Fibroblast of mammary gland (primary cell): ENCODE measurements at places on chromosomes 13 and 19.

GRCh38 chr19:3129112-3129511 is 6.7 kb upstream of the GNA15 start:
- peak; percentile 78 for DNase-seq

- DNase-seq: peak; percentile 28
Observed at GRCh38 chr13:75180805-75181455, 301.0 kb downstream of the TBC1D4 start.

- no peak for DNase-seq
Observed at GRCh38 chr19:32901504-32902161, 32.1 kb upstream of the SLC7A9 start.

- peak; percentile 60 for DNase-seq
Observed at GRCh38 chr13:24693862-24694471, 13.8 kb downstream of the ATP12A start.

DNA sequence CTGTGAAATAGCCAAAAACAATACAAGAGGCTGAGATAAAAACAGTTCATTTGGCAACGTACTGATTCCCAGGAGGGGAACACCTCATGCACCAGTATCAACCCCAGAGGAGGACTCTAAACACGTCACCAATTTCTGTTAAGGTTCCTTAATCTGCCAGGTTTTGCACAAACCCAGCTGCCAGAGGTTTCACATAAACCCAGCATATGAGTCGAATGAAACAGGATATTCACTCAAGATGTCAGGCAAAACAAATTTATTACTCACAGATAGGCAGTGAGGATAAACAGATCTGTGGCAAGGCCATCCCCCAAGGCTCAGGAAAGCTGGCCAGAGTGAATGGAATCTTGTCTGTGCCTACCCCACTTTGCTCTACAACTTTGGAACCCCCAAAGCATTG is 210.9 kb downstream of the GPC5 start:
- DNase-seq: peak; percentile 0

DNA sequence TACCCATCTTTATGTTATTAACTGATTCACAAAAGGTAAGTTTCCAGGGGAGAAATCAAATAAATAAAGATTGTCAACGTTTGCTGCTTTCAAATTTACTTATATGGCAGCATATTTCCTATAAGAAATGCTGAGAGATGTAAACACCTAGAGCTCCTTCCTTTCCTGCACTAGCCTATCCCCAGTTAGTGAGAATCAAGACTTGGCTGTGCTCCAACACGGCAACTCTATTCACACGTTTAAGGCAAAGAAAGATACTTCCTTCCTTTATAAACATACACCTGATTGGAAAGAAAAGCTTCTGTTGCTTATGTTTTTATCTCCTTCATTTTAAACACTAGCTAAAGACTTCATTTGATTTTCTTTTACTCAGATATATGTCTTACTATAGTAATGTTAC is 107.0 kb downstream of the PCDH9 start:
- no peak for DNase-seq

GRCh38 chr19:50979758-50980157 is 4.0 kb downstream of the KLK7 start:
- DNase-seq: no peak

- no peak for DNase-seq
Observed at GRCh38 chr19:28602675-28603298, 610.2 kb downstream of the UQCRFS1 start.

DNA sequence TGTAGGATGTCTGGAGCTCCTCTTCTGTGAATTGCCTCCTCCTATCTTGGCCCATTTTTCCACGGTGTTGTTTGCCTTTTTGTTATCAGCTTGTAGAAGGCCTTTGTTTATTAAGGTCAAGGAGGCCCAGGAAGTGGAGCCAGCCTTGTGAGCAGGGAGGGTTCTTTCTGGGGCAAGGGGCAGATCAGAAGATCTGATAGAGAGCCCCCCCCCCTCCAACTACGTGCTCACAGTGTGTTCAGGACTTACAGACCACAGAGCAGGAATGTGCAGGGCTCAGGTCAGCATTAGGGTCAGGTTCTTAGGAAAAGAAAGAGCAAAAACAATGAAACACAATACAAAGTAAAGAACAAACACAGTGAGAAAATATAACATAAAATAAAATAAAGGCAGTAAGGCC is 59.4 kb downstream of the CCNE1 start:
- no peak for DNase-seq

DNA sequence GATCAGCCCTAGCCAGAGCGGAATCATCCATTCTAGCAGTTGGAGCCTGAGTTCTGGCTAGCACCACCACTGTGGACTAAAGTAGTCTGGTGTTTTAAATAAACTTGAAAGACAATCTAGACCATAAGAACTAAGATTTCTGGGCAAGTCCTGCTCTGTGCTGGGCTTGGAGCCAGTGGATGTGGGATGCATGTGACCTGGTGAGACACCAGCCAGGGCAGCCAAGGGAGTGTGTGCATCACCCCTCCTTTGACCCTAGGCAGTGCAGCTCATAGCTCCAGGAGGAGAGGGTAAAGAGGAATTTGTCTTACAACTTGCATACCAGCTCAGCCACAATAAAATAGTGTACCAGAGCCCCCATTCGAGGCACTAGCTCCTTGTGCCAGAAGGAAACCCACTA is 21.0 kb downstream of the ITGBL1 start:
- peak; percentile 96 for DNase-seq

DNA sequence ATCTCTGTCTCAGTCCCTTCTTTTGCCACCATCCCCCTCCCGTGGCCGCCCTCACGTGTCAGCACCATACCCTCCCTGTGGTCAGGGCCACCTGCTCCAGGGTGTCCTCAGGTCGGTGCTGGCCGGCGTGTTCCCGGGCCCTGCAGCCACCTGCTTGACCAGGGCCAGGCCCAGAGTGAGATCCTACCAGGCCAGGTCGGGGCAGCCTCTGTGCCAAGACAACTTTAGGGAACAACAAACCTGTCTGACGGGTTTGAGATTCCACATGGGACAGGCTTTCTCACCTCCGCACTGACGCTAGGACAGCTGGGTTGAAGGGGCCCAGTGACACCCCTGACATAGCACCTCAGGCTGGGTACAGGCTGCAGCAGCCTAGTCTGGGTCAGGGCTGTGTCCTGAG is 7.5 kb upstream of the SBNO2 start:
- no peak for DNase-seq

DNA sequence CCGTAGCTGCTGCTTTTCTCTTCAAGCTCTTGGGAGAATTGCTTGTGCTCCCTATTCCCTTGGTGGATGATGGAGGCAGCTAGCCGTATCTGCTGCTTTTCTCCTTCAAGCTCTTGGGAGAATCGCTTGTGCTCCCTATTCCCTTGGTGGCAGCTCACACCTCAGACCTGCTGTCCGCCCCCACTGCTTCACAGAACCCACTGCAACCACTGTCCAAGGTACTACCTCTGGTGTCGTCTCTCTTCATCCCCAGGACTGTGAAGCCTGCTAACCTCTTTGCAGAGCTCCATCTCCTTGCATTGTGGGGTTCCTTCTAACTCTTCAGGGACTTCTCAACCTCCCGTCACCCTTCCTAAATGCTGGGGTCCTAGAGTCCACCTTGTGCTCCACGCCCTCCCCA is 4.6 kb upstream of the ERVK3-1 start:
- DNase-seq: no peak

DNA sequence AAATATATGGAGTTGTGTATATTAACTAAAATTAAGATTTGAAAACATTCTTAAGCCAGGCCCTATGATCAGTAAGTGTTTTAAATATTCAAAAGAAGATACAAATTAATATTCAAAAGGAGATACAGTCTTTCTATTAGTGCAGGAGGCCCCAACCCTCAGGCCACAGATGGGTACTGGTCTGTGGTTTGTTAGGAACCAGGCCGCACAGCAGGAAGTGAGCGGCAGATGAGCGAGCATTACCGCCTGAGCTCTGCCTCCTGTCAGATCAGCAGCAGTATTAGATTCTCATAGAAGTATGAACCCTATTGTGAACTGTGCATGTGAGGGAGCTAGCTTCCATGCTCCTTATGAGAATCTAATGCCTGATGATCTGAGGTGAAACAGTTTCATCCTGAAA is 232.9 kb downstream of the FOXO1 start:
- DNase-seq: peak; percentile 20

- DNase-seq: peak; percentile 63
Observed at GRCh38 chr19:5292822-5293611, 47.6 kb downstream of the PTPRS start.

GRCh38 chr19:43534816-43535761 is 2.1 kb downstream of the ZNF575 start:
- DNase-seq: peak; percentile 60

DNA sequence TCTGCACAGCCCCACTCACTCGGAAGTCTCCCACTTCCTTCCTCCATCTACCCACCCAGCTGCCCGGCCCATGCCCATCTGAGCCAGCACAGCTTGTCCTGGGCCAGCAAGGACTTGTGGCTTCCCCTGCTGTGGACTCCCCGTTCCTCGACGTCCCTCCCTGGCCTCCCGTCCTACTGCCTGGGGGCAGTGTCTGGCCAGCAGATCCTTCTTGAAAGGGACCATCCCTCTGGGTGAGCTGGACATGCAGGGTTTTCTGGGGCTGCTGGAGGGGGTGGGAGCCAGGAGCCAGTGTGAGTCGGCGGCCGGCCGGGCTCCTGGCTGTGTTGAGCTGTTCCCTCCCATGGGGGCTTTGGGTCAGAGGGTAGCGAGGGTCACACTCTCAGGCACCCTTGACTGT is 26.7 kb downstream of the CRTC1 start:
- no peak for DNase-seq

- DNase-seq: peak; percentile 91
Observed at GRCh38 chr19:41299755-41300089, 10.2 kb upstream of the CCDC97 start.

GRCh38 chr13:75052616-75053015 is 429.4 kb downstream of the TBC1D4 start:
- DNase-seq: no peak

- peak; percentile 22 for DNase-seq
Observed at GRCh38 chr13:97366172-97366688, 67.7 kb upstream of the RAP2A start.

- no peak for DNase-seq
Observed at GRCh38 chr13:100560498-100561157, 28.0 kb downstream of the GGACT start.

- no peak for DNase-seq
Observed at GRCh38 chr19:45047188-45047797, 8.4 kb downstream of the CLASRP start.

DNA sequence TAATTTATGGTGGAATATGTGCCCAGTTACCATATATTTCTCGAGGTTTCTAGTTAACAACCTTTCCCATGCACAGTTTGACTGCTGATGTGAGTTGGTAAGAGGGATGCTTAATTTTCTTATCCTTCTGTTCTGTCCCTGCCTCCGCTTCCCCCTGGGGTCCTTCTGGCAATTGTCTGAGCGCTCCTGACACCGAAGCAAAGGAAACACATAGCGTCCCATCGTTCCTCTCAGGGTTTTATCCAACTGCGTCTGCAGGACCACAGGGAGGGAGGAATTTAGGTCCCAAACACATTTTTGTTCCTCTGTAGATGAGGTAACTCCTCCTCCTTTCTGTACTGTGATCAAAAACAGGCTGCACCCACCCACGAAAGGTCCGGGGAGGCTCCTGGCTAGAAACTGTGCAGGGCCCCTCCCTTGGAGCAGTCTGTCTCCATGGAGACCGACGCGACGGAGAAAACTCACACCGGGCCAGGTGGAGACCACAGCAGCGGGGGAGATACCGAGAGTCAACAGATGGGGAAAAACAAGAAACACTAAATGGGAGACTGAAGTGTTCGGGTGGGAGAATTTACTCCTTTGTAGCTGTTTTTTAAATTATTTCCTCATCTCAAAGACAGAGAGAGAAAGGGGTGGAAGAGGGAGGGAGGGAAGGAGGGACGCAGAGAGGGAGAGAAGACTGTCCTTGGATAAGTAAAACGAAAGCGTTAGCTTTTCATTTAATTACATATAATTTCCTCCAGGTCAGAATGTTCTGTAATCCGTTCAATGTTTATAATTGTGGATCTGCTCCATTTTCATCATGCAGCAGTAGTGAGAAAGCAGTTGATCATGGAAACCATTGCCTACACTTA is 191.8 kb upstream of the NBEA start:
- DNase-seq: no peak
